ENCODE measurements at places on chromosomes 6 and 20.

DNA sequence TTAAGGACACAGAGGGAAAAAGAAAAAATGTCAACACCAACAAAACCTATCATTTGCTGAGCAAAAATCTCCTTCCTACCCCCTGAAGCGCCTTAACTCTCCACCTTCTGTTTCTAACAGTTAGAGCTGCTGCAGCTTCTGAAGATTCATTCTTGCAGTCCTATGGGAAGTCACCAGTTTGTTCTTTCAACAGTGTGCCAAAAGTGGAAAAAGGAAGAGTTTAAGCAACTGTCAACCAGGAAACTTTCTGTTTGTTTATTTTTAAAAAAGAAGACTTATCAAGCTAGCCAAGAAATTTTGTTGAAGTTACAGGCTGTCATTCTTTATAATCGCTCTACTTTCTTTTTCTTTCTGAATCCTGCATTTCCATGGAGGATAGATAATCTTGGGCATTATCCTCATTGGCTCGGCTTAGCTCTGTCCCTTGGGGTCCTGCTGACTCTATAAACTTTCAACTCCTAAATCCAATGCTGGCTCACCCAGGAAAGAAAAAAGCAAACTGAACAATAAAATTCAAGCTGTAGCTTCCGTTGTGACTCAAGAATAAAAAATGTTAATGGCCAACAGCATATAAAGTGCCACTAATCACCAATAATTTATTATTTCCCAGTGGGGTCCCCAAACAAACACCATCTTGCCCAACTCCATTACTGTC lies 172.8 kb upstream of the CITED2 start:
- no peak for DNase-seq

DNA sequence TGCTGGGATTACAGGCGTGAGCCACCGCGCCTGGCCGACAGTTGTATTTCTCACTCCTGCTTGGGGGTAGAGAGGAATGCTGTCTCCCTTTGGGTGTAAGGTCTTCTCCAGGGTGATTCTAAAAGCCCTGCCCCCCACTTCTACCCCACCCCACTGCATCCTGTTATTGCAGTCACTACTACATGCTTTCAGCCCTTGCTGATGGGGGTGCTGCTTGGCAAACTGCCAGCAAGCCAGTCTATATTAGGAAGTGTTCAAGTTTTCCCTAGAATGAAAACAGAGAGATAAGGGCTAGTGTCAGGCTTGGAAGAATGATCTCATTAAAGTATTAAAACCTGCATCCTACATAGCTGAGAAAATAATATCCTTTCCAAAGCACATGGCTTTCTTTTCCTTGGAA lies 31.3 kb downstream of the TTI1 start:
- no peak for DNase-seq

GRCh38 chr20:22629447-22629846 lies 45.1 kb upstream of the FOXA2 start:
- DNase-seq = no peak

DNA sequence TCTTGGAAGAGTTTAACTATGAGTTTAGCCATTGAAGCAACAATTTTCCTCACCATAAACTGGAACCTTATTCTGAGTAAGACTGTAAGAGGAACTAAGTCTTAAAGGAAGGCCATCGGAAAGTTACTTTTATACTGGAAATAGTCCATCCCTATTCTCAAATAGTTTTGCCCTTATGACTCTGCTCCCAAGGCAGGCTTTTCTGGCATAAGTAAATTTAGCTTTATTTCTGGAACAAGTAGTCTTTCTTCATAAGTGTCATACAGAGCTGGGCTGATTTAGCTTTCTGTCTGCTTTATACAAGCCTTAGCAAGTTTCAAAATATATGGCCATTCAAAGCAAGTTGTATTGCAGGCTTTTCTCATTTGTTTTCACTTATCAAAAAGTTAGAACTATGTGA lies 328.1 kb downstream of the HACE1 start:
- no peak for DNase-seq

DNA sequence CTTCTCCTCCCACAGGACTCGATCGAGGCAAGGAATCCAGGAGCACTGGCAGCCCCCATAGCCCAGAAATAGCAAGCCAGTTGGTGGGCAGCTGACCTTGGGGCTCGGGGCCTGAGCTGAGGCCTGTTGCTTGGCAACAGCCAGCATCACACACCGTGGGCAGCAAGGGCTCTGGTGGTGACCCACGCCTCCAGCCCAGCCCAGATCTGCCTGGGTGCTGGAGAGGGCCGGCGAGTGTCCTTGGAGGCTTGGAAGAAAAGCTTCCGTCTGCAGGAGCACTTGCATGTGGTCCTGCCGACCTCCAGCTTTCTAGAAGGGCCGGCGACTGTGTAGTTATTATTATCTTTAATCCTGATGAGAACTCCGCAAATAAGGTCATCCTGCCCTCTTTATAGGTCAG lies 67.3 kb downstream of the STK35 start:
- DNase-seq = no peak

DNA sequence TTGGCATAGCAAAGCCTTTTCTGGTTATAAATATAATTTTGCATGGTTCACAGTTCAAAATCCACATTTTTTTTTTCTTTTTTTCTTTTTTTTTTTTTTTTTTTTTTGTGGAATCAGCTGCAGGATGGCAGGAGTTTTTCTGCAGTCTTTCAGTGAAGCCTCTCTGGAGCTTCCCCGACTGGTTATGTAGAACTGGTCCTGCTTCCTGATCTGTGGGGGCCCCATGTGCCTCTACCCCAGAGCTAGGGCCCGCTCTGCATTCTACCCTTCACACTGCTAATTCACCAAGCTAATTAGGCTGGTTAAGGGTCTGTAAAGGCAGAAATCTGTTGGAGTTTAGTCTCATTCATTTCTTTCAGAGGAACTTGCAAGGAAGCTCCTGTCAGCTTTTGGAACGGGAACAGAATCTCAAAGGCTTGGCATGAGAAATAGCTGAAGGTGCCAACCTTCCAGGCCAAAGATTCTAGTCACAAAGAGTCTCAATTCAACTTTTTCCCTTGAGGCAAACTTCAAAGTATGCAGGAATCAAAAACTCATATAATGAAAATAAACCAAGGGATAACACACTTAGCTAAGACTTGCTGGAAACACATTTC lies 45.5 kb downstream of the HMGN3 start:
- no peak for DNase-seq

GRCh38 chr6:13014504-13015378 lies 298.2 kb downstream of the PHACTR1 start:
- peak; percentile 67 for DNase-seq

- DNase-seq = no peak
These were observed 419.2 kb upstream of the SULF2 start for GRCh38 chr20:48204499-48204898.
